ENCODE measurements at places on chromosomes 2 and 18. TPM values are rescaled to one million over a fixed set of nuclear protein-coding genes. Genes with fewer than 3 reads are reported as not detected.

Gene TUBA4B
- total RNA-seq: not detected

Gene HOXD8
- not detected for total RNA-seq

Gene DQX1
- total RNA-seq: 0.27 TPM

GRCh38 chr18:60377778-60378469 lies 5.3 kb upstream of the MC4R start:
- DNase-seq: no peak
- H3K36me3 ChIP-seq: no peaks in the 10 kb centered on the region
- H3K27ac ChIP-seq: no peak overlapping the region
- H3K4me3 ChIP-seq: no peak overlapping the region
- peaks cover 3% of the 10 kb centered on the region for H3K27me3 ChIP-seq

DNA sequence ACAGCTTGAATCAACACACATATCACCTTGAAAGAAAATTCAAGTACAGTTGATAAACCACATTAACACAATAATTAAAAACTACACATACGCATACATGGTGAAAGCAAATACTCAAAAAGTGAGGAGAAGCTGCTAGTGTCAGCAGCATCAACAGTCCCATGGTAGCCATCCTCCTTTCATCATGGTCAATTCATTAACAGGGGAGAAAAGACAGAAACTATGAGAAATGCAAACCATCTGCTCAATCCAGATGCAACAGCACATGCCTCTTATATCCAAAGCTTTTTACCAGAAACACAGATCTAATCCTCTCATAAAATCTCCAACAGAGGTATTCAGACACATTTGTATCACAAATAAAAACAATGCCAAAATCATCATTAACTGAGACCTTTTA lies 81.9 kb upstream of the CHRNA1 start:
- peaks cover 4% of the 10 kb centered on the region for H3K36me3 ChIP-seq
- no peak overlapping the region for H3K27ac ChIP-seq
- no peaks in the 10 kb centered on the region for H3K27me3 ChIP-seq

DNA sequence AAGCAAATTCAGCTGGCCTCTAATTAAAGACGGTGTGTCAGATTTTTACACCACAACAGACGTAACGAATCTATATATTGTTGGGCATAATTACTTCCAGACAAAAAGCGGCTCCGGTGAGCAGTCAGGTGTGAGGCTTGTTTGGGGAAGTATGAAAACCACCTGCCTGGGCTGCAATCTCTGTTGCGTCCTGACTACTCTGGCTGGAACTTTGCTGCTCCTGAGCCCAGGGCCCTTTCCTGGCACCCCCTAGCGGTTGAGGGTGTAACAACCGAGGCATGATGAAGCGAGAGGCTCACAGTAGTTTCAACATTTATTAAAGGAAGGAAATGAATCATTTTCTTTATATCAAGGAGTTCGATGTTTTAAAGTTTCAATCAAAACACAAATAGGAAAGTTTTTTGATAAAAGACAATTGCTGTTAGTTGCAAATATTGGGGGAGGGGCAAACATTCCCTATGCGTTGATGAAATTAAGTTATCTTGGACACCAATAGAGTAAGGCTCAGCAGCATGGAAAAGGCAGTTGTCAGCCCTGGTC lies 10.6 kb upstream of the ITGB6 start:
- peaks cover 17% of the 10 kb centered on the region for H3K4me1 ChIP-seq
- H3K27me3 ChIP-seq: peaks cover 20% of the 10 kb centered on the region
- H3K4me3 ChIP-seq: no peak overlapping the region
- no peak overlapping the region for H3K27ac ChIP-seq

GRCh38 chr2:203492965-203493364 lies 42.1 kb downstream of the RAPH1 start:
- H3K4me1 ChIP-seq: peaks cover 9% of the 10 kb centered on the region
- H3K36me3 ChIP-seq: peaks cover 2% of the 10 kb centered on the region

DNA sequence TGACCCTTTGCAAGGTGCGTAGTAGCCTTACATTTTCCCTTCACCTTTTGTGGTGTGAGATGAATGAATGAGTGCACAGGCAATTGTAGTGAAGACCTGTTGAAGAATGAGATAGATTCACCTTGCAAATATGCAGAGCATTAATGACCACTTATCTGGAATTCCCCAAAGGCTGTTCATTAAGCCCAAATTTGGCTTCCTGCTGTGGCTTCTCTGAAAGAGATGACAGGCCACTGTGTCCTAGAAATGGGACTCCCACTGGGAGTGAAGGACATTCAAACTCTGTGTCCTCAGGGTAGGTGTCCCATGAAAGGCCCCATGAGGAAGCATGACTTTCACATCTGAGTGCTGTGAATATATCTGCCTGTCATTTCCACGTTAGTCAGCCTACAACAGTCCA lies 1821.8 kb upstream of the PIK3C3 start:
- no peaks in the 10 kb centered on the region for H3K4me1 ChIP-seq
- no peak for DNase-seq
- no peak overlapping the region for H3K27ac ChIP-seq
- H3K4me3 ChIP-seq: no peak overlapping the region

Measured in activated naive CD8-positive, alpha-beta T cell treated with anti-CD3 and anti-CD28 coated beads for 36 hours (primary cell).